ENCODE measurements at places on chromosomes 4 and X. TPM values are rescaled to one million over a fixed set of nuclear protein-coding genes. Genes with fewer than 3 reads are reported as not detected.

Gene SSX1
- not detected for total RNA-seq

- no peak for DNase-seq
Observed at GRCh38 chr4:94960708-94961107, 203.0 kb downstream of the BMPR1B start.

DNA sequence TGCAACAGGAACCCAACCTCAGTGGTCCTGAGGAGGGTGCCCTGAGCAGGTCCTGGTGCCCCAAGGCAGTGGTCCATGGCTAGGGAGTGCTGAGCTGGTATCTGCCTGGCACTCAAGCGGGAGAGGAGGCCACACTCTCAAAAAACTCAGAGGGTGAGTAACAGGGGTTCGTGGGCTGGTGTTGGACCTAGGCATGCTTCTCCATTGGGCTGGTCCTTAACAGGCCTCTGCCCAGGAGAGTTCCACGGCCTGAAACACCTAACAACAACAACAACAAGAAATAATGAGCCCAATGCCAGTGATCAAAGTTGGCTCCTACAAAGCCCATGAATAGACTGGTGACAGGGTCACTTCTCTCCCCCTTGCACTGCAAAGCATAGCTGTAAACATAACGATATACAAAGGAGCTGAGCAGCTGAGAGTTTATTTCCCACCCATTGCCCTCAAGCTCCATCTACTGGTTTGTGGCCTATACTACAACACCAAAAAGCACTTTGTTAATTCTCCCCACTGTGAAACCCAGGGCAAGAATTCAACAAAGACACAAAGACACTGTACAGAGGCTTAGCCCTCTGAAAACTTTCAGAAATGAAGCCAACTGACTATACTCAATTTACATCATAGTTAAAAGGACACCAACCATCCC lies 736.1 kb upstream of the ADGRL3 start:
- DNase-seq = no peak

- DNase-seq = no peak
Observed at GRCh38 chr4:110620691-110621327, 2.1 kb downstream of the PITX2 start.

GRCh38 chrX:30748342-30748960 lies 95.2 kb downstream of the GK start:
- DNase-seq = no peak

DNA sequence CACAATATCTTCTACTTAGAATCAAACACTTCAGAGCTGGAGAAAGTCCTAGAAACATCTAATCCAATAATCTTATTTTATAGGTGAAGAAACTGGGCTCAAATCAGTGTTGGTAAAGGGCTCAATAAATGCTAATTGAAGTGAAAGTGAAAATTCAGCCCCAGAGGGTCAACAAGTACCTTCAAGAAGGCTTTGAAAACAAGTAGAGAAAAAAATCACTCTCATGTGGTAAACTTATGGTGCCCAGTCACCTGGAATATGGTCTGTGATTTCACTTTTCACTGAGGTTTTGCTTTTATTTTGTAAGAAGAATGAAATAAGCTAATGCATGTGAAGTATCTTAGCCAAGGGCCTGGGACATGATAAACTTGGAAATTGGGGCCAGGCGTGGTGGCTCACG lies 29.1 kb upstream of the EIF4E start:
- DNase-seq = no peak

GRCh38 chrX:80667967-80668366 lies 141.7 kb downstream of the BRWD3 start:
- DNase-seq = no peak

GRCh38 chr4:152259866-152260265 lies 276.0 kb downstream of the FBXW7 start:
- no peak for DNase-seq

Measured in esophagus muscularis mucosa (tissue), 4 donors.